ENCODE measurements at places on chromosomes 2 and 18.

GRCh38 chr2:45218931-45219339 is 209.7 kb upstream of the SIX2 start:
- DNase-seq: no peak

DNA sequence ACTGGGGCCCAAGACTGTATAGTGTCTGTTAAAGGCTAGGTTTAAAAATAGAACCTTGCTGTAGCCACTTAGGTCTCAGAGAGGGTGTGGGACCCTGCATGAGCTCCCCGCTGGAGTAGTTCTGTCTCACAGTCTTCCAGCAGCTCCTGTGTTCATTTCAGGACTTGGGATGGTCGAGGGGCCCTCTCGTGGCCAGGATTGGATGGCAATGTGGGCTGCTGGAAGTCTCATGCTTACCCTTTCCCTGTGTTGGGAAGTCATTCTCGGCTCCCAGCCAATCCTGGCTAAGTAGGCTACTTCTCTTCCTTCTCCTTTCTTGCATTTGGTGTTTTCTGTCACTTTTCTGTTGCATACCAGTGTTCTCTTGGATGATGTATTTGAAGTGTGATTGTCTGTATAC is 284.0 kb upstream of the GCFC2 start:
- DNase-seq: no peak

DNA sequence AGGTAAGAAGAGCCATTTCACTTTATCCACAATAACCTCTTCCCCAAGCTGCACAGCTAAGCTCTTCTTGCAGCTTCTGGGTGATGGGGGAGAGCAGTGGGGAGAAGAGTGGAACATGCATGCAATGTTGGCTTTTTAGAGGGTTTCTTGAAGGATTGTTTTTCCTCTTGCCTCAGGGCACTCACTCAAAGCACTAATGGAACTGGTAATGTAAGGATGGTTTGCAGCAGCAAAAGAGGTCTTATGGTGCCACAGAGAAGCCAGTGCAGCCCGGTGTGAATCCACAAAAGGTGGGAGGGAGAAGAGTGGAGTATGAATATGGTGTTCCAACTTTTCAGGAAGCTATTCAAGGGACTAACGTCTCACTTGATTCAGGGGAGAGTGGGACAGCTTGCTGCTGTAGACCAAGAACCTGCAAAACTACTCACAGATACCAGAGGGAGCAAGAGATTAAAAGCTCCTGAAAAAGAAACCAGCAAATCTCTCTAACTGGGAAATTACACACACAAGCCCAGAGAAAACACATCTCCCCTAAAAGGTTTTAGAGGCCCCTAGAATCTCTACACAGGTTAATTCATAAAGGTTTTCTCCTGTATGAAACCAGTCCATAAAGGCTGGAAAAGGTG is 116.4 kb downstream of the CHN1 start:
- no peak for DNase-seq

DNA sequence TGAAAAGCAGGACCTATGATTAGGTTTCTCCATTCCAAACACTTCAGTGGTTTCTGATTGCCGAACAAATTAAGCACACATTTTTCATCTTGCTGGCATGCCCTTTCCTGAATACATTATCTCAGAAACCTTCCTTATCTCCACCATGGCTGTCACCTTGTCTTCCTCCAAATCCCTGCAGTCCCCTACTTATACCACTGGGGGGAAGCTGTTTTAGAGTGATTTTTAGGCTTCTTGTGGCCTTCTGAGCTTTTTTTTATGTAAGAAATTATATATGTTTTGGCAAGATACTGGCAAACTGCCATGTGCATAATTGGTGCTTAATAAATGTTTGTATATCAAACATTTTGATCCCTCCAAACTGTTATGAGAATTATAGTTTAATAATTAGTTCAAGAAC is 229.2 kb downstream of the MYT1L start:
- no peak for DNase-seq

DNA sequence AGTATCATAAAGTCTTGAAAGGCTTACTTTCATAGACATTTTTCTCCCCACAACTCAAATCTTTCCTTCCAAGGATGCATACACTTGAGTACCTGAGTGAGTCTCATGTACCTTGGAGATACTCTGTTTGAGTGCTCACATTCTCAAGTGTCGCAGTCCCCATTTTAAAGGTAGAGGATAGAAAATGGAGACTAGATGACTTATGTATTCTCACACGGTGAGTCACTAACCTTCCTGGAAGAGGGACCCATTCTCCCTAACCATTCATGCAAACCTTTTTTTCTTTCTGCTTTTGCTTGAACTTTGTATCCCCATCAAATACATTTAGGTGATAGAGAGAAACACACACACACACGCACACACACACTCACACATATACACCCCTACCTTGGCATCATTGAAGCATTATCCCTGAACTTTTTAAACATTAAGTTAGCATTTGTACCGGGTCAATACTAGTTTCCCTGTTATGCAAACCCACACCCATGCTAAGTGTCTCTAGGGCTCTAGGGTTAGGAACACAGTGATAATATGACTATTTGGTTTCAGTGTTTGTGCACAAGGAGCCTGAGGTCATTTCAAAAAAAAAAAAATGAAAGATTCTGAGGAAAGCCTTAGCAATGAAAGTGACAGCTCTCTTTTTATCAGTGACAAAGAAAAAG is 236.2 kb downstream of the IKZF2 start:
- DNase-seq: no peak

DNA sequence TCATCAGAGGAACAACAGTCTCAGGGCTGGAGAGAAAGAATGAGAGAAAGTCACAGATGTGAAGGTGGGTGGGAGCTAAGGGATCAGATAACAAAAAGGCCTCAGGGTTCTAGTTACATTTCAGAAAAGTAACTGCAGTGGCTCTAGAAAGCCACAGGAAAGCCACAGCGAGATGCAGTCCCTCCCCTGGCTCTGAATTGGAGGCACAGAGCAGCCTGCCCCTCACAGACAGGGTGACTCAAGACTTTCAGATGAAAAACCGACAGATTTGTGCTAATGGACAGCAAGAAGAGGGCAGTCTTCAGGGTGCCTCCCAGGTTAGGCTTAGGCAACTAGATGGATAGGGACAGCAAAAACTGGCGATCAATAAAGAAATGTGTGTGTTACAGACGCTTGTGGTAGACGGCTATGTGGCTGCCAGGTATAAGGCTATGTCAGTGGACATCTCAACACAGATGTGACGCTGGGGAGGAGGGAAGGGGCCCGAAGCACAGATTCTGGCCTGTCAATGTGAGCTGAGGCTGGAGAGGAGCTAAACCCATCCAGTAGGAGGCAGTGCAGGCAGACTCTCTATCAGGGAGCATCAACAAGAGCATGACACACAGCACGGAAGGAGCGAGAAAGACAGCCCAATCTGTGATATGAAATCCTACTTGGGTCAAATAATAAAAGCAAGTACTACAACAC is 26.2 kb downstream of the UNC50 start:
- DNase-seq: no peak

GRCh38 chr2:37189452-37190153 is 1.1 kb upstream of the SULT6B1 start:
- DNase-seq: peak; percentile 25

DNA sequence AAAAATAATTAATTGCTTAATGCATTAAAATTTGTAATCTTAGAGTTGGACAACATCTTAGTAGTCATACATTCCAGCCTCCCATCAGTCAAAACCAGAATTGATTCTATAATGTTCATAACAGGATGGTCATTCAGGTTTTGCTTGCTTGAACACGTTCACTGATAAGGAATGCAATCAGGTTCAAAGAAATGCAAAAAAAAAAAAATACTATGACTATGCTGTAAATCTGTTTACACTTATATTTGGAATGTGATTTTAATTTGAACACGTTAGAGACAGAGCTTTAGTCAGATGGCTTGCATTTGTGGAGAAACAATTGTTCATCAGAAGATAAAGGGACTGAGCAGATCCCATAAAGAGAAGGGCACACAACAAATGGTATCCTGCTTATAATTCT is 131.3 kb upstream of the UNC80 start:
- no peak for DNase-seq

All from fibroblast of skin of left biceps (primary cell).